ENCODE measurements at places on chromosomes 16 and 17. TPM values are rescaled to one million over a fixed set of nuclear protein-coding genes. Genes with fewer than 3 reads are reported as not detected.

DNA sequence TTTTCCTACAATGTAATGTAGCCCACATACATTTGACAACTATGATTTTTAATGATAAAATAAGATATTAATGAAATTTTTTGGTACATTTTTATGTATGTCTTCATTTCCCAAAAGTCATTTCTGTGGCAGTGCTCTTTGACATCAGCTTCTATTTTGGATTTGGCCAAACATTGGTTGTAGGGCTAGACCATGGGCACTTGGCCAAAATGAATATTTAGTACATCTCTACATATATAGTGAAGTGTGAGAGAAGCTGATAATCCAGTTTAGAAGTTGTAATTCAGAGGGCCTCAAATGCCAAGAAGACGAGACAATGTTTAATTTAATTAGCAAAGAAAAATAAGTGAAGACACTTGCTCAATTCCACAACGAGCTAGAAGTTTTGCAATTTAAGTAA is 724.9 kb upstream of the SOX9 start:
- DNase-seq = no peak

DNA sequence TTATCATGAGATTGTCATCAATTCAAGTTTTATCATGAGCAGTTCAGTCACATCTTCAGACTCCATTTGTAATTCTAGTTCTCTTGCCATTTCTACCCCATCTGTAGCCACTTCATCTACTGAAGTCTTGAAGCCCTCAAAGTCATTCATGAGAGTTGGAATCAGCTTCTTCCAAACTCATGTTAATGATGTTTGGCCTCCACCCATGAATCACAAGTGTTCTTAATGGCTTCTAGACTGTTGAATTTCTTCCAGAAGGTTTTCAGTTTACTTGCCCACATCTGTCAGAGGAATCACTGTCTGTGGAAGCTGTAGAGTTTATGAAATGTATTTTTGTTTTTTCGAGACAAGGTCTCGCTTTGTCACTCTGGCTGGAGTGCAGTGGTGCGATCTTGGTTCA is 16.0 kb downstream of the NSRP1 start:
- DNase-seq = no peak

Gene MPV17L
- polyA plus RNA-seq = 0.58 TPM

GRCh38 chr16:57541754-57542435 is 548 bp upstream of the ADGRG5 start:
- no peak for DNase-seq
